ENCODE measurements at places on chromosomes 12 and 14. TPM values are rescaled to one million over a fixed set of nuclear protein-coding genes. Genes with fewer than 3 reads are reported as not detected.
A peak's percentile ranks its signal among the peaks of the same experiment; 100 is the strongest.

ATG2B gene
- 12.0 TPM for total RNA-seq

CYP27B1 gene
- 8.2 TPM for total RNA-seq

DNA sequence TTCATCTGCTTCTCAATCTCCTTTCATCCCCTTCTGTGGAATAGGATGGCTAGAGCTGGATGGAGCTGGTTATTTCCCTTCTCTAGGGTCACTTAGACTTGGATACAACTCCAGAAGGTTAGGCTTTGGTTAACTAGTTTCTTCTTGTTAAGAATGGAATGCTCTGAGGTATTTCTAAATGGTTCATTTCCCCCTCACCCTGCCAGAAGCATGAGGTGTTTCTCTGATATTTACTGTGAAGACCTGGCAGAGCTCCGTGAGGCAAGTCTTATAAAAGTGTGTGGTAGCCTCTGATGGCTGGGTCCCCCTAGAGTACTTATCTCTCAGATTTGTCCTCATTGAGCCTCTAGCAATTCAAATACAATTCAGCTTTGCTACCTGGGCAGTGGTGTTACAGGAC, 207.9 kb downstream of the SLC16A7 start:
- no peaks in the 10 kb centered on the region for H3K27me3 ChIP-seq
- H3K36me3 ChIP-seq = peaks cover 3% of the 10 kb centered on the region
- H3K4me1 ChIP-seq = no peaks in the 10 kb centered on the region

DNA sequence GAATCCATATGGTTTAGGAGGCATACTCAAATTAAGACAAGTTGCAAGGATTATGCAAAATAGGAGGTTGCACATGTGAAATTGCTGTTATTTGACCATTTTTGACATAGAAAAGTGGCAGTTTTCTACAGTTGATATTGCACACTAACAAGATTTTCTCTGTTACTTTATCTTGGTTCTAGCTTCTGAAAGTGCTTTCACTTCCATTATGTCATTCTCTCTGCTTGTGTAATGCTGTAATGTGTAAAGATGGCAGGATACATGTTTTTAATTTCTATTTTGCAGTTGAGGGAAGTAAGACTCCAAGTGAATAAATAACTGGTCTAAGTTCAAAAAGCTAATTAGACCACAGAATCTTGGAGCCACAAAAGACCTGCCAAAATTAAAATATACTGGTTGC, 60.6 kb downstream of the MYRFL start:
- no peak for DNase-seq
- no peaks in the 10 kb centered on the region for H3K36me3 ChIP-seq
- no peak overlapping the region for H3K27ac ChIP-seq
- no peak overlapping the region for H3K4me3 ChIP-seq
- H3K27me3 ChIP-seq = peaks cover 1% of the 10 kb centered on the region

- DNase-seq = peak; percentile 72
- H3K4me3 ChIP-seq = no peak overlapping the region
- no peaks in the 10 kb centered on the region for H3K27me3 ChIP-seq
- no peak overlapping the region for H3K27ac ChIP-seq
Measured at GRCh38 chr14:100486025-100486828, 101.0 kb downstream of the BEGAIN start.

DNA sequence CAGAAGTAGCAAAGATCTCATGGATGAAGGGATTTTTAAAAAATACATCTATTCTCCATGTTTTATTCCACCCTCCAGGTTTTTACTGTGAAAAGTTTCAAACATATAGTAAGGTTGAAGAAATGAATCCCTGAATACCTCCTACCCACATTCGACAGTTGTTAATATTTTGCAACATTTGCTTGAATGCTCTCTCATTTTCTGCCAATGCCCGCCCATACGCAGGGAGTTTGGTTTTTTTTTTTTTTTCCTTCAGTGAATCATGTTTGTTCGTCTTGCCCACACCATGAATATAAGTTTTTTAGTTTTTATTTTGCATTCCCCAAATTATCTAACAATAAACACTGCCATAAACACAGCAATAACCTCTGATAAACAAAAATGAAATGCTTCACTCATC, 82.9 kb downstream of the MAP1LC3B2 start:
- no peak for DNase-seq
- no peaks in the 10 kb centered on the region for H3K27me3 ChIP-seq
- no peak overlapping the region for H3K27ac ChIP-seq
- no peaks in the 10 kb centered on the region for H3K4me1 ChIP-seq
- no peak overlapping the region for H3K4me3 ChIP-seq

- H3K27me3 ChIP-seq = no peaks in the 10 kb centered on the region
- DNase-seq = no peak
- peaks cover 33% of the 10 kb centered on the region for H3K4me1 ChIP-seq
- H3K4me3 ChIP-seq = peak overlapping the region; percentile 94
- peak overlapping the region; percentile 91 for H3K27ac ChIP-seq
Measured at GRCh38 chr12:1594006-1594260, 448 bp downstream of the FBXL14 start.

- DNase-seq = peak; percentile 68
- H3K27ac ChIP-seq = peak overlapping the region; percentile 13
- H3K36me3 ChIP-seq = no peaks in the 10 kb centered on the region
- H3K4me3 ChIP-seq = no peak overlapping the region
- no peaks in the 10 kb centered on the region for H3K27me3 ChIP-seq
Measured at GRCh38 chr14:94132285-94132887, 3.0 kb upstream of the IFI27L2 start.

DNA sequence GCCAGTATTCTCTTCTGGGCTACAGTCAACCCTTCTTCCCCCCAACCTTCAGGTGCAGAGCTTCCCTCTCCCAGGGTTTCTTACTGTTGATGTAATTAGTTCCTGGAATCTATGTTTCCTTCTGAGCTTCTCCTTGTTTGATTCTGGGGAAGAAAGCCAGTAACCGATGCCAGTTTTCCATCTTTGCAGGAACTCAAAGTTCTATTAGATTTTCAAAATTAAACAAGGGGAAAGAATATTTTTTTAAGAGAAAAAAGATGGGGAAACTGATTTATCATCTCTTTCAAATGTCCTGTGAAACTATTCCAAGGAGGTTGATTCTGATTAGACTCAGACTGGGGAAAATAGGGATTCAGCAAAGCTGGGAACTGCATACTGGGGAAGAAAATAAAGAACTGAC, 17.9 kb upstream of the FAM234B start:
- no peaks in the 10 kb centered on the region for H3K36me3 ChIP-seq
- no peaks in the 10 kb centered on the region for H3K27me3 ChIP-seq
- H3K4me3 ChIP-seq = no peak overlapping the region
- H3K27ac ChIP-seq = no peak overlapping the region
- no peaks in the 10 kb centered on the region for H3K4me1 ChIP-seq
- no peak for DNase-seq

DNA sequence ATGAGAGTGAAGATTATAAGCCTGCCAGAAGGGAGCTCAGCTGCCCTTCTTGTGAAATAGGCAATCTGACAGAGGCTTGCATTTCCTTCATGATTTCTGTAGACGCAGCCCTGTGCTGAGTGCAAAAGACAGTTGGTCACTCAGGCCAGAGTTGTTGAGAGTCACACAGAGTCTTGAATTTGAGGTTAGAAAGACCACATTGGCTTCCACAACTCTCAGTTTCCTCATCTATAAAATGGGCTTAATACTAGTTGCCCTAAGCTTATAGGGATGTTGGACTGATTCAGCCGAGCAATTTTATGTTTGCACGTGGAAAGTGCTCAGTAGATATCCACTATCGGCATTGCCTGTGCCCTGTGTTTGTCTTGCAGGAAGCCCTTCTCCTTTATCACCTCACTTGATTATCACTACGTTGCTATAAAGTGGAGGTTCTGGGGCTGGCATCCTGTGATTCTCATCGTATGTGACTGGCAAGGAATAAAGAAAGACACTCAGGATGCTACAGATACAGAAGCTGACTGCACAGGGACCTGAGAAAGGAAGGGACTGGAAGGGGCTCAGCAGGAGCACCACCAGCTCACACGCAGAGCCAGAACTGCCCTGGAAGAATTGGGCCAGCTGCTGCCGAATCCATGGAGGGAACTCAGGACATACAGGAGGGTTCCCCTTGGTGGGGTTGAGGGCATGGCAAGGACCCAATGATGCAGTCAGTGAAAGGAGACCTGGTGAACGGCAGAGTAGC, 19.8 kb upstream of the SERPINA4 start:
- no peak overlapping the region for H3K27ac ChIP-seq
- no peak overlapping the region for H3K4me3 ChIP-seq
- H3K4me1 ChIP-seq = no peaks in the 10 kb centered on the region
- DNase-seq = no peak

GRCh38 chr12:20602641-20603391, 92.3 kb upstream of the SLCO1C1 start:
- H3K36me3 ChIP-seq = no peaks in the 10 kb centered on the region
- no peak overlapping the region for H3K4me3 ChIP-seq
- no peak overlapping the region for H3K27ac ChIP-seq
- H3K27me3 ChIP-seq = no peaks in the 10 kb centered on the region

DNA sequence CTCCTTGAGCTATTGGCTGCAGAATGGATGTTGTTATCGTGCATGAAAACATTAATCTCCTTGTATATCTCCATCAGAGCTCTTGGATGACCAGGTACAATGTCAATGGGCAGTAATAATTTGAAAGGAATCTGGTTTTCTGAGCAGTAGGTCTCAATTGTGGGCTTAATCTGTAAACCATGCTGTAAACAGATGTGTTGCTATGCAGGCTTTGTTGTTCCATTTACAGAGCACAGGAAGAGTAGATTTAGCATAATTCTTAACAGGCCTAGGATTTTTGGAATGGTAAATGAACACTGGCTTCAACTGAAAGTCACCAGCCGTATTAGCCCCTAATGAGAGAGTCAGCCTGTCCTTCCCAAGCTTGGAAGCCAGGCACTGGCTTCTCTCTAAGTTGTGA, 50.4 kb downstream of the ATG14 start:
- H3K27me3 ChIP-seq = no peaks in the 10 kb centered on the region
- H3K4me1 ChIP-seq = peaks cover 12% of the 10 kb centered on the region
- peaks cover 8% of the 10 kb centered on the region for H3K36me3 ChIP-seq
- no peak overlapping the region for H3K27ac ChIP-seq

GRCh38 chr12:95336387-95337067, 118.9 kb downstream of the VEZT start:
- H3K36me3 ChIP-seq = no peaks in the 10 kb centered on the region
- H3K27me3 ChIP-seq = peaks cover 2% of the 10 kb centered on the region
- no peak overlapping the region for H3K4me3 ChIP-seq
- peaks cover 3% of the 10 kb centered on the region for H3K4me1 ChIP-seq
- DNase-seq = no peak
- no peak overlapping the region for H3K27ac ChIP-seq

GRCh38 chr12:14845350-14845750, 2.0 kb upstream of the ART4 start:
- DNase-seq = peak; percentile 43
- no peak overlapping the region for H3K27ac ChIP-seq
- H3K4me1 ChIP-seq = no peaks in the 10 kb centered on the region
- no peaks in the 10 kb centered on the region for H3K36me3 ChIP-seq
- H3K27me3 ChIP-seq = no peaks in the 10 kb centered on the region
- H3K4me3 ChIP-seq = no peak overlapping the region
